ENCODE measurements at places on chromosomes 1 and 21.

GRCh38 chr1:186896211-186896610 lies 67.5 kb downstream of the PLA2G4A start:
- no peak for DNase-seq

GRCh38 chr1:38026592-38027200 lies 14.2 kb downstream of the UTP11 start:
- DNase-seq, result no peak

DNA sequence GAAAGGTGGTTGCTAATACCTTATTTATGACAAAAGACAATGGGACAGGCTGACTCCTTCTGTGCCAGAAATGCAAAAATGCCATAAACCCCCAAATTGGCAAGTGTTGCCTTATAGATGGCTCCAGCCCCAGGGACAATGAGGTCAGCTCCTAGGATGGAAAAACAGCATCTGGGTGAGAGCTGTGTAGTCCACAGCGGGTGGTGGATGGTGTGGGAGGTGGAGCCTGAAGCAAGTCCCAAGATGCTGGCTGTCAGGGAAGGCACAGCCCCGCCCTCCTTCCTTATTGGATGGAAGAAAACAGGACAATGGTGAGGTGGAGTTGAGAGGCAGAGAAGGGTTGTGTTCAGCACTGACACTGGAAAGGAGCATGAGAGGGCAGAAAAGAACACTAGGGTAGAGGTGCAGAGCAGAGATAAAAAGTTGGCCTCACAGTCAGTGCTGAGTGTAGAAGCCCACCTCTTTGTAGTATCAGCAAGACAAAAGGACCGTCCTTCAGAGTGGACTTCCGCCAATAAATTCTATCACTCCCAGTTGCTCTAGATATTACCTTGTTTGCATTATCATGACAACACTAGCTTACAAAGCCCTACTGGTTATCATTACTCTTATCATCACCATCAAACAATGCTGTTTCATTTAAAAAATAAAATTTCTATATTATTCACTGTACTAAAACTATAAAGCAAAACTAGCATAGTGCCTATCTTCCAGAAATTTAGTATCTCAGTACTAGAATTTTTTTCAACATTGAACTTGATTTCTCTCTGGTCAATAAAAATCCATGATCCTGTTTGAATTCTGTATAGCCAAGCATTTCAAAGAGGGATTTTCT lies 3.7 kb upstream of the SDE2 start:
- DNase-seq, result no peak

GRCh38 chr1:194940336-194941030 lies 1667.8 kb downstream of the KCNT2 start:
- no peak for DNase-seq

GRCh38 chr1:109654519-109654918 lies 1.4 kb upstream of the GSTM4 start:
- no peak for DNase-seq

- DNase-seq, result no peak
Observed at GRCh38 chr1:941015-941587, 17.4 kb downstream of the SAMD11 start.

GRCh38 chr21:38048167-38048566 lies 131.9 kb upstream of the KCNJ6 start:
- DNase-seq, result no peak

DNA sequence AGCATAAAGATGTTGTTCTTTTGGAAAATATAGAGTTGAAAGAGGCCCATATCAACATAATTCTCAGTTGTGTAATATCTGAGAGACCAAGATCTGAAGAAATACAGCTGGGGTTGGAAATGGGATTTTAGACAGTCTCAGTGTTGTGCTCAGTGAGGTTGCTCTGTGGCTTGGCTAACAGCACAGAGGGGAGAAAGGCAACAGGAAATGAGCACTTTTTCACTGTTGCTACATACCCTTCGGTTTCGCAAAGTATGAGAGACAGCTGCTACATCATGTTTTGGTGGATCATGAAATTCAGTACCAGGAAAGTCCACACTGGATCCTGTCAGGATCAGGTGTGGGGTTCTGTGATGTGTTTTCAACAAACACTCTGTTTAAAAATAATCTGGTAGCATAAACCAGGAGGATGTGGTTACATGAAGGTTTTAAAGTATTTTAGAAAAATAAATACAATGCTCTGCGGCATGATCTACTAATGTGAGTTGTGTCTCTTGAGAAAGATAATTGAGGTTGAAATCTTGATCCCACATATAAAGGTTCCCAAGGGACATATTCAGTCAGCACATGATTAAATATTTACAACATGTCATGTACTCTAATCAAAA lies 7.0 kb upstream of the GPR88 start:
- DNase-seq, result no peak

- DNase-seq, result no peak
Observed at GRCh38 chr21:21079646-21080045, 81.4 kb downstream of the NCAM2 start.
